ENCODE measurements at places on chromosomes 11 and 22.
A peak's percentile ranks its signal among the peaks of the same experiment; 100 is the strongest.

DNA sequence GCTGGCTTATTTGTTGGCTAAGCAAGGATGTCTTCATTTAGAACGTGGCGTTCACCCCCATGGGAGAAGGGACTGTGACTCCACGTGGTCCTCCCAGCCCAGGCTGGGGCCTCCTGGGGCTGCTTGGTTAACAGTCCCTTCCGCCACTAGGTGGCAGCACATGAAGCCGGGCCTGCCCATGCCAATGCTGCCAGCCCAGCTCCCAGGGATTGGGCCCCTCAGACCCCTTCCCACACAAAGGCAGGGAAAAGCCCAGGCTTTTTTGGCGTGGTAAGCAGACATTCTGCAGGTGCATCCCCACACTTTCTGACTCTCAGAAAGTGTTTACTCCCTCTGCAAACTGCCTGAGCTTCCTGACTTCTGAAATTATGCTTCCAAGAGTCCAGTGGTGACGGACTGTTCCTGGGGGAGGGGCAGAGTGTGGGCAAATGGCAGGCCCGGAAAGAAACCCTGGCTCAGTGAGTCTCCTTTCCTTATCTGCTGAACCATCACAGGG is 3.1 kb downstream of the CBX6 start:
- no peak for DNase-seq

GRCh38 chr11:36053281-36053680 is 109.4 kb downstream of the LDLRAD3 start:
- DNase-seq = no peak

- no peak for DNase-seq
These were observed 622.8 kb downstream of the NTM start for GRCh38 chr11:131993246-131993645.

DNA sequence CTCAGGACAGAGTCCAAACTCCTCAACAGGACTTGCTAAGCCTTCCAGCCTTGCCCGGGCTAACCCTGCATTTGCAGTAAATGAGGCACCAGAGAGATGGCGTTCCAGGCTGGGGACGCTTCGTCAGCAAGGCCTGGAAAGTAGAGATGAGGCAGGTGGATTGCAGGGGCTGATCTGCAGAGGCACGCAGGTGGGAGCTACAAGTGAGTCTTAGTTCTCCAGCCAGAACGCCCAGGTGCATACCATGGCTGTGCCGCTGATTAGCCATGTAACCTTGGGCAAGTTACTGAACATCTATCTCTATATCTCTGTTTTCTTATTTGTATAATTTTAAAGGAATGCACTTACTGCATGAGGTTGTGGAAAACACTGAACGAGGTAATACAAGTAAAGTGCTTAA is 52.7 kb upstream of the BARX2 start:
- no peak for DNase-seq

GRCh38 chr11:97430877-97431276 is 1041.1 kb downstream of the JRKL start:
- no peak for DNase-seq

GRCh38 chr22:49765091-49765771 is 62.4 kb downstream of the BRD1 start:
- DNase-seq = no peak

DNA sequence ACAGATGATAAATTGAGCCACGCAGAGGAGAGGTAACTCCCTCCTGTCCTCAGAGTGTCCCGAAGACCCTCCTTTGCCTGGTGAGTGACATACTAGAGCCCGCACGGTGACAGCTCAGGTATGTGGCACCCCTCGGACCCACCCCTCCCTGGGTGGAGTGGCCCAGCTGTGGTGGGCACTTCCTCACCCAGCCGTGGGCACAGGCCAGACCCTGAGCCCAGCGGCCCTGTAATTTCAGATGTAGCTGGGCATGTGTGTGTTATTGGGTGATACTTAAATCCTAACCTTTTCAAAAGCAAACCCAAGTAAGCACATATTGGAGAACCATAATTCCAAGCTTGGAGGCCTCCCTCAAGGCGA is 93.2 kb downstream of the WNT7B start:
- no peak for DNase-seq

DNA sequence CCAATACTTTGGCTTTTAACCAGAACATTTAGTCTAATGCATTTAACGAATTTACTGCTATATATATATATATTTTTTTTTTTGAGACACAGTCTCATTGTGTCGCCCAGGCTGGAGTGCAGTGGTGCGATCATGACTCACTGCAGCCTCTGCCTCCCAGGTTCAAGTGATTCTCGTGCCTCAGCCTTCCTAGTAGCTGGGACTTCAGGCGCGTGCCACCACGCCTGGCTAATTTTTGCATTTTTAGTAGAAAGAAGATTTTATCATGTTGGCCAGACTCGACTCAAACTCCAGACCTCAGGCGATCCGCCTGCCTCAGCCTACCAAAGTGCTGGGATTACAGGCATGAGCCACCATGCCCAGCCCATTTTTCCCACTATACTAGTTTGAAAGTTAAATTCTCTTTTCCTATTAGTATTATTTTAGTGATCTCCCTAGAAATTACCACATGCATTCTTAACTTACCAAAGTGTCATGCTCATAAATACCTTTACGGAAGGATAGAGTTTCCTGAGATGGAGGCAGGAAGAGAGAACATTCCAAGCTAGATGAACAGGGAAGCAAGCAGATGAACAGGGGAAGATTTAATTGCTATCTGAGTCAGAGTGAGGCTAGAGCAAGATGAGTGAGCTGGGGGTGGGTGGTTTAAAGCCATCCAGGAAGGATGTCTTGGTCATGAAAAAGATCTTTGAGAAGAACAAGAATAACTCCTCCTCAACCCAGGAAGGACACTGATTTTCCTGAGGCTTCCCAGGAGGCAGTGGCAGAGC is 4.4 kb upstream of the PGAP2 start:
- DNase-seq = no peak

DNA sequence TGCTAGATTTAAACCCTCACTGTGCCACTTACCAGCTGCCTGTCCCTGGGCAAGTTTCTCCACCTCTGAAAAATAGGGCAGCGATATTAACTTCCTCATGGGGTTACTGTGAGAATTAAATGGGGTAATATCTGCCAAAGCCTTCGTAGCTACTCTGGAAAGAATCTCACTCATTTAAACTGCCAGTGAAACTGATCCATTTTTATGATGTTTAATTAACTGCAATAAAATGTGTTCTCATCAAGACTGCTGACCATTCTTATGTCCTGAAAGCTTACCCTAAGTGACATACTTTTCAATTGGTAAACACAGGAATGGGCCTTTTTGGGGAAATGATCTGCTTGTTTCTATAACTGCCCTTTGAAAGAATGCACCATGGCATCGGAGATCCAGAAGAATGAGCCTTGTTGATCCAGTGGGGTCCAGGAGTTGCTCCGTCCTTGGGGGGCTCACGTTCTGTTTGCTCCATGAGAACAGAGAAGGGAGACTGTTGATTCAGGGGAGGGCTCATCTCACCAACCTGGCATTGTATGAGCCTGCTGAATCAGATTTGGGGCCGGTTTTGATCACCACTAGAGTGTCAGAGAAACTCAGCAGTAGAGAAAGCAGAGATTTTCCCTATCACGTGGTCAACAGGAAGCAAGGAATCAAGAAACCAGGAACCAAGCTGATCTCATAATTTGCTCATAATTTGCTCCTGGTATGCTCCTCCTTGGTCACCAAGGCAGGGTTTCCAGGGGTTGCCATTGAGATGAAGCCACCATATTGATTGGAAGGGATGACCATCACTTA is 7.0 kb upstream of the CCDC86 start:
- no peak for DNase-seq

DNA sequence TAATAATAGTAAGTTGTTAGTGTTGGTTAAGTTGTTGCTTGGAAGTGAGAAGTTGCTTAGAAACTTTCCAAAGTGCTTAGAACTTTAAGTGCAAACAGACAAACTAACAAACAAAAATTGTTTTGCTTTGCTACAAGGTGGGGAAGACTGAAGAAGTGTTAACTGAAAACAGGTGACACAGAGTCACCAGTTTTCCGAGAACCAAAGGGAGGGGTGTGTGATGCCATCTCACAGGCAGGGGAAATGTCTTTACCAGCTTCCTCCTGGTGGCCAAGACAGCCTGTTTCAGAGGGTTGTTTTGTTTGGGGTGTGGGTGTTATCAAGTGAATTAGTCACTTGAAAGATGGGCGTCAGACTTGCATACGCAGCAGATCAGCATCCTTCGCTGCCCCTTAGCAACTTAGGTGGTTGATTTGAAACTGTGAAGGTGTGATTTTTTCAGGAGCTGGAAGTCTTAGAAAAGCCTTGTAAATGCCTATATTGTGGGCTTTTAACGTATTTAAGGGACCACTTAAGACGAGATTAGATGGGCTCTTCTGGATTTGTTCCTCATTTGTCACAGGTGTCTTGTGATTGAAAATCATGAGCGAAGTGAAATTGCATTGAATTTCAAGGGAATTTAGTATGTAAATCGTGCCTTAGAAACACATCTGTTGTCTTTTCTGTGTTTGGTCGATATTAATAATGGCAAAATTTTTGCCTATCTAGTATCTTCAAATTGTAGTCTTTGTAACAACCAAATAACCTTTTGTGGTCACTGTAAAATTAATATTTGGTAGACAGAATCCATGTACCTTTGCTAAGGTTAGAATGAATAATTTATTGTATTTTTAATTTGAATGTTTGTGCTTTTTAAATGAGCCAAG is 2.7 kb downstream of the NEAT1 start:
- DNase-seq = no peak

DNA sequence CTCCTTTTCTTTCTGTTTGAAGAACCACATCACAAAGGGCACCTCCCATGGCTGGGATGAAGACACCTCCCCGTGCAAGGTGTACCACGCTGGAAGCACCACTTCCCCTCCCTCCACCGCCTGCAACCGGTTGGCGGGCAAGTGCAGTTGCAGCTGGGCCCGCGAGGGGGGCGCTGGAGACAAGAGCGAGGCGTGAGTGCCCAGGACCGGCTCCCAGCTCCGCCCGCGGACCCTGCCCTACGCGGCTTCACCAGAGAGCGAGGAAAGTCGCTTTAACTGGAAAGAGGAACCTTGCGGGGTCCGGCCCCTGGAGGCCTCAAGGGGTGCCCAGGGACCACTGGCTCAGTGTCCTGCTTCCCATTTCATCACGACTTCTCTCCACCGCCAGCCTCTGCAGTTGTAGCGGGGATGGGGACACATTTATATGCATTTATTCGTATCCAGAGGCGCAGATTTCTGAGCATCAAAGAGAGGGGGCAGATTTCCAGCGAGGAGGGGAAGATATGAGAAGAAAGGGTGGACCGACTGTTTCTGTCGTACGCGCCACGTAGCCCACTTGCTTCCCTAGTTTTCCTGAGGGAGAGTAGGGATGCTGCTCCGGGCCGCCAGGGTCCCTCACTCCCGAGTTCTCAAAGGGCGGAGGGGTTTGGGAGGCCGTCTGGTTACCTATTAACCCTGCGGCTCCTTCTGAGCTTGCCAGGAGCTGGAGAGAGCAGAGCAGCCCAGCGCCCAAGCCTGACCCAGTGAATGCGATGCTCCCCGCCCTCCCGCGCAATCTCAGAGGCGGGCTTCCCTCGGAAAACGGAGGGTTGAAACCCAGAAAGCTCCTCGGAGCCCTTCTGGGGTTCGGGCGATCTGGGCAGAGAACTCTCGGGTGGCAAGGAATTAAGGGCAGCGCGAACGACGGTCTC is 3.5 kb downstream of the ESAM start:
- no peak for DNase-seq

- peak; percentile 23 for DNase-seq
These were observed 25.5 kb downstream of the SCGB1A1 start for GRCh38 chr11:62444236-62444833.

DNA sequence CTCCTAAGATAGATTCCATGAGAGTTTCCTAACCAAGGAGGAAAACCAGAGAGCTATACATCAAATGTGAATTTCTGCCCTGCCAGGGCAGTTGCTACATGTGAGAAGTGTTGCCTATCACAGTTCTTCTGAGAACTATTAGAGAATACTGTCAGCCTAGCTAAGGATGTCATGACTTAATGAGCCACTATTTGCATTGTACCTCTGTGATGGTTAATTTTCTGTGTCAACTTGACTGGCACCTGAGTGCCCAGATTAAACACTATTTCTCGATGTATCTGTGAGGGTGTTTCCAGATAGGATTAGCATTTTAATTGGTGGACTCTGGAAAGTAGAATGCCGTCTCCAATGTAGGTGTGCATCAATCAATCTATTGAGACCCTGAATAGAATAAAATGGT is 1.7 kb upstream of the TCN1 start:
- DNase-seq = no peak

GRCh38 chr22:21025266-21025665 is 7.1 kb downstream of the SLC7A4 start:
- no peak for DNase-seq

GRCh38 chr22:29702000-29702930 is 17.5 kb upstream of the CABP7 start:
- no peak for DNase-seq

- DNase-seq = no peak
These were observed 725 bp downstream of the KDM2A start for GRCh38 chr11:67119585-67120391.

DNA sequence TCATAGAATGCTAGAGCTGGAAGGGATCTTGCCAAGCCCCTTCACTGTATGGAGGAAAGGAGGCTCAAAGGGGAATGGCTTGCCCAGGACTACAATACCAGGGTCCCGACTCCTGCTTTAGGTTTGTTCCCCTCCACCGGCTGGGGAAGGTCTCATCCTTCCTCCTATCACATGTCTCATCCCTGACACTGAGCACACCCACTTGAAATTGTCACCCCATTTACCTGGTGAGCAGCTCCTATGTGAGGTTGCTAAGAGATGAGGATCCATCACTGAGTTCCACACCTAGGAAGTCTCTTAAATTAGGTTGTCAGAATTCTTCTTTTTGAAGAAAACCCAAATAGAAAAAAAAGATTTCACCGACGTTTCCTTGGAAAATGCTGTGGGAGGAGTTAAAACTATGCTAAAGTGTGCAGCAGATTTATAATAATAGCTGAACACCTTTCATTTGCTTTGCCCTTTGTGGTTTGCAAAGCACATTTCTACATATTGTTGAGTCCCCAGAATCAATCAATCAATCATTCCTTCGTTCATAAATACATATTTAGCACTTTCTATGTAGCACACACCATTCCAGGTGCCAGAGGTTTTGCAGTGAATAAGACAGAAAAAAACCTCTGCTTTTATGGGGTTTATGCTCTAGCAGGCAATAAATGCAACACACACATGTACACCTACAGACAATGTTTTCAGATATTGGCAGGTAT is 91.7 kb downstream of the TENM4 start:
- DNase-seq = no peak

DNA sequence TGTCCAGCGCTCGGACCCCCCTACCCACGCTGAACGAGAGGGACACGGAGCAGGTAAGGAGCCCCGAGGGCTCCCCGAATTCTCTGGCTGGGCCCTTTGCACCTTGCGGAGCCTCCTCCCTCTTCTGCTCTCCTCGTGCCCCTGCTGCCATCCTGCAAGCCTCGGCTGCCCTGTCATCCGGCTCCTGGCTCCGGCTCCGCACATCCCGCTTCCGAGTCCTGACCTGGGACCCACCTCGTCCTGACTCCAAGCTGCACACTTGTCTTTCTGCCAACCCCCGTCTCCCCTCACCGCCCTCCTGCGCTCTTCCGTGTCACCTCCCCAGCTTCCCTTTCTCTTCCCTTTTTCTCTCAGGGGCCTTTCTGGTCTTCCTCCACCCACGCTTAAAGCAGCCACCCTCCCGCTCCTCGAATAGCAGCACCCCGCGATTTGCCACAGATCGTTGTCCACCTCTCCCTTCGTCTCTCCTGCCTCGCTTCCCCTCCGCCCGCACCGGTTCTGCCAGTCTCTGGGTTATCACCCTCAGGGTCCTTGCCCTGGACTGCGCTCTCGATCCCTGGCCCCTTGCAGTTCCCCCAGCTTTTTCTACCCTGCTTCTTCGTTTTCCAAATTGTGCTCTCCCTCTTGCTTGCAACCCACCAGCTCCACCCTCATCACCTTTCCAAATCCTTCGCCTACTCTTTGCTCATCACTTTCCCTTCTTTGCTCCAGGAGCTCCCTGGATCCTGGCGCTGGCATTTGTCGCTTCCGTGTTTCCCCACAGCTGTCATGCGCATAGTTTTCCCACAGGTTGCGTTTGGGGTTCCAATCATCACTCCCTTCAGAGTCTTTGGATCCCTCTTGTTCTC is 822 bp downstream of the MARK2 start:
- DNase-seq = no peak

Data from NCI-H2081 treated with DMSO at 0.1 percent for 48 hours (cell line).